ENCODE measurements at places on chromosomes 16 and 17. TPM values are rescaled to one million over a fixed set of nuclear protein-coding genes. Genes with fewer than 3 reads are reported as not detected.

The GJC1 gene
- 10.1 TPM for total RNA-seq

- no peak for DNase-seq
These were observed 25.9 kb upstream of the SPNS3 start for GRCh38 chr17:4407851-4408250.

DNA sequence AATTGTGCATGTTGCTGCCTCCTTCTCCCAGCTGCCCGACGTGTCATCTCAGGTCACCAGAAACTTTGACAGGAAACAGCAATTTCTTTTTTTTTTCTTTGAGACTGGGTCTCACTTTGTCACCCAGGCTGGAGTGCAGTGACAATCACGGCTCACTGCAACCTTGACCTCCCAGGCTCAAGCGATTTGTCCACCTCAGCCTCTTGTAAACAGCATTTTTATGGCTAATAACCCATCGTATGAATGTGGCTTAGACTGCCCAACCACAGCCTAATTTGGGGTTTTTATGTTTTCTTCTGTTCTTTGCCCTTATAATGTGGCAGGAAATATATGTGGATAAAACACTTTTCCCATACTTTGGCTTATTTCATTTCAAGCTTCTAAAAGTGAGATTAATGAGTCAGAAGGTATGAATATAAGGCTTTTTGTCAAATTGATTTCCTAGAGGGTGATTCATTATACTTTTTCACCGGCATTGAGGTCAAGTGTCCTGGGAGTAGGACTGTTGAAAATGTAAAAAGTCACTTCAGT is 31.0 kb upstream of the SLC5A10 start:
- no peak for DNase-seq

DNA sequence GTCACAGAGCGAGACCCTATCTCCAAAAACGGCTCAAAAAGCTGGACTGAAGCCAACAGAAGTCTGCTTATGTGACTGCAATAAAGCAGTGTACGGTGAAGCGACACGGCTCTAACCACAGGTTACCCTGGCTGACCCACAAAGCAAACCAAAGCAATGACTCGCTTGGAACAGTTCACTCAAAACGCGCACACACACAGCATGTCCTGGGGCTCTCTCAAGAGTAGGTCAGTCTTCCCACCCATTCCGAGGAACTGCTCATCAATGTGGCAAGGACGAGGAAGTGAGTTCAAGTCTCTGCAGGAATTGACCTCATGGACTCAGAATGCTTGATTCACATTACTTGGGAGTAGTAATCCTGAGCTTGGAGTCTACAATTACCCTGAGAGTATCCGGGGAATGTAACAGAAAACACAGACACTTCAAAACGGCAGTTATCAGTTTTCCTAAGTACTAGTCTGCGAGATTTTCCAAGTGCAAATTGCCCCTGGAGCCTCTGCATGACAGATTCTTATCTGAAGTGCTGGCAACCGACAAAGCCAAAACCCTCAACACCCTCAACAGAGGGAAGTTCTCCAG is 25.4 kb downstream of the PELP1 start:
- DNase-seq = no peak

The DLX3 gene
- 1.7 TPM for total RNA-seq

The MSI2 gene
- 27.3 TPM for total RNA-seq

- DNase-seq = no peak
These were observed 25.1 kb downstream of the CASKIN2 start for GRCh38 chr17:75490173-75490743.

All from vagina (tissue), 2 donors.